ENCODE measurements at places on chromosomes 12 and 14.

- no peak for DNase-seq
These were observed 34.3 kb upstream of the TXNRD1 start for GRCh38 chr12:104181313-104181712.

GRCh38 chr14:99032759-99033158 lies 239.2 kb downstream of the BCL11B start:
- no peak for DNase-seq

GRCh38 chr12:79299447-79300198 lies 391.1 kb downstream of the PAWR start:
- no peak for DNase-seq

DNA sequence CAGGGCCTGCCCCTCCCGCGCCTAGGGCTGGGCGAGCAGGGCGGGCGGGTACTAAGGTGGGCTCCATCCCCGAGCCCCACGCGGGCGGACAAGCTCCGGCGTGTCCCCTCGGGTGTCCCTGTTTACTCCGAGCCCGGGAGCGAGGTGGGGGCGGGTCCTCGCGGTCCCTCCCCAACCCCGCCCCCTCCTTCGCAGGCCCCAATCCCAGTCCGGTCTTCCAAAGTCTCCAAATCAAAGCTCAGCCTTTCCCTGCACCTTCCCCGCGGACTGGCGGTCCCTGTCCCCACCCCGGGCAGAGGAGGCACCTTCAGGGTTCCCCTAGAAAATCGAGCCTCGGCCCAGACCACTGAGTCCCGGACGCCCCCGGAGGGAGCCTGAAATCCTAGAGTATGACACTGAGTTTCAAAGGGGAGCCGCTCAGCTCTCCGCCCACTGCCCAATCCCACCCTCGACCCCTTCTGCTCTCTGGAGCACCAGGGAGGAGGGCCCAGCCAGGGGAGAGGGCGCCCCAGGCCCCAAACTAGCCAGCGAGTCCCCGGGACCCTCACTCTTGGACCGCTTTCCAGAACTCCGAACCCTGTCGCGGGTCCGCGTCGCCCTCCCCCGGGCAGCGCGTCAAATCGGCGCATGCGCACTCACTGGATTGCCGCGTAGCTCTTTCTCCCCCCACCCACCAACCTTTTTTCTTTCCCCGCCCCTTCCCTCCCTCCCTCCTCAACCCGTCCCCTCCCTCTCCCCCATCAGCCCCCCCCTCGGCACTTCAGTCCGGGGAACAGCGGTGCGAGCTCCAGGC lies at the start of gene LRP1:
Gene LRP1, plus strand, starts transcription at position 758 of the 793 bp plus-strand sequence. CDS start 482 bp downstream, outside the sequence.
- DNase-seq, result peak; percentile 79

- DNase-seq, result peak; percentile 39
These were observed 2.7 kb downstream of the PCNX1 start for GRCh38 chr14:70909733-70910614.

DNA sequence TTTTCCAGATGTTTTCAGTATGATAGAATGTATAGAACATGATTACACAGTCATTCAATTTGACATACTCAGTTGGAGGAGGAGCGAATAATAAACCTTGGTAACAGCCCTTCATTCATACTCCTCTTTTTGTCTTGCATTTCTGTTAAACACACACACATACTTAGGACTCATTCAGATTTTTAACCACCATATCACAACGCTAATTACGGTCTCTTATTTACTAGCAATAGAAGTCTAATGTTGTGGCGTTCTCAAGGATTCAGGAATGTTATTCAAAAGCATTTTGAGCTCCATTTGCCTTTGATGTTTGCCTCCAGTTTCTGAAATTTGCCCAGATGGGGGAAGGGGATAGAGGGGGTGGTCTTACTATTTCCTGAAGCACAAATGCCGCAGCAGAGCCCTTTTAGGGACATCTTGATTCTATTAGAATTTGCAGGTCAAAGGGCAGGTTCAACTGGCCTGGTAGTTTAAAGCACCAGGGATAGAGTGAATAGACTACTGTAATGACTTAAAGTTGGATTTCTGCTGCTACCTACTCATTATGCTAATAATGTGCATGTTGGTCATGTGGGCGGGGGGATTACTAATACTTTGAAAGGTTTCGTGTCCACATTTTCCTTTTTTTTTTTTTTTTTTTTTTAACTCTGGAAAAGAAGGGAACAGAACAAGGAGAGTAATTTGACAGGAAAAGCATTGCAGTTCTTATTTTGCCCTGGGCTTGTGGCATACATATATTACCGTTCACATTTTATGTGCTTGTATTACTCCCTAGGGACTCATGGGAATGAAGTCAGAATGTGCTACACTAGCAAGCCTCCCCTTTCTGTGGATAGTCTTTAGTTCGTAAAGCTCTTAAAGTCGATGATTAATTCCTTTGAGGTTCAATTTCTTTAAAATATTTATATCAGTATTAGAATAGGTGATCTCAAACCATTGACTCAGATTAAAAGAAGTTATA lies 226.8 kb downstream of the FBXL14 start:
- DNase-seq, result no peak

DNA sequence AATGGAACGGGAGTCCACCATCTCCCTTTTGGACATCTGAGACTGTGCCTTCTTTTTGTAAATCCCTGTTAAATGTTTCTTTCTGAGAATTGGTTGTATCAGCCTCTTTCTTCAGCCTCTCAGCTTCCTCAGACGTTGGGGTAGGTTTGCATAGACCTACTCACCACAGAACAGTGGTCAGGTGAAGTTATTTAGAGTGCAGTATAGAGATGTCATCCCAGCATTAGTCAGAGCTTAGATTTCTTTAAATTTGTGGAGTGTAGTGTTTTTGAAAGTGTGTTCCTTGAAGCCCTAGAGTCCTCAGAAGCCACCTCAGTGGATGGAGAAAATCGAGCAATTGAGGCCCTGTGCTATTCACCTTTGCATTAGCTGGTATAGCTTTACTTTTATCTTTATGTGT lies 8.9 kb upstream of the EEA1 start:
- no peak for DNase-seq

DNA sequence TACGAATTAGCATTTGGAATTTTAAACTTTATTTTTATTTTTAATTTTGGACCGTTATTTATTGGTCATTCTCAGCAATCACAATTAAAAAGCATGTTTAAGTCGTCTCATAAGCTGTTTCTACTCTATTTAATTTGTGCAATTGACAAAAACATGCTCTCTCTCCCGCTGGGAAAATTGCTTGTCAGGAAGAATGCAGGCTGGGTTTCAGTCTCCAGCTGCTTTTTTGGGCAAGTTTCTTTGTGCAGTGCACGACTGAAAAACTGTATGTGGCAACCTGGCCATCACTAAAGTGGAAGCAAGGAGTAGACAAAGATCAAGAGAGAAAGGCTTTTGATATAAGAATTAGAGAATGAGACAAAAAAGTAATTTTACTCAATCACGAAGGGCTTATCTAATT lies 941.5 kb upstream of the MDGA2 start:
- no peak for DNase-seq

GRCh38 chr12:21881965-21882364 lies 59.3 kb downstream of the ABCC9 start:
- no peak for DNase-seq

DNA sequence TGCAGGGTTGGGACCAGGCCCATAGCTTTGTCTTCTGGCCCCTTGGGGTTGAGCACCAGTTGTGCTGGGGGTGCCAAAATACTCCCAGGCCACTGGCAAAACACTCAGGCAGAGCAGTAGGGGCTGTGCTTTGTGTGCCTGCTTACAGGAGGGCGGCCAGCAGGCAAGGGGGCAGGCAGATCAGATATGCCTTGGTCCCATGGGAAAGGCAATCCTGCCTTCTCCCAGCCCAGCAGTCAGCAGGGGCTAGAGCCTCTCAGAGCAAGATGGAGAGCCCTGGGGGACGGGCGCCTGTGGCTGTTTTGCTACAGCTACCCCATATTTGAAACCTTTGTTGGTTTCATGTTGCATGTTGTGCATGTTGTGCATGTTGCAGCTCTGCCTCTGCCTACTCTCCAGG lies 36.2 kb upstream of the TMX1 start:
- no peak for DNase-seq

DNA sequence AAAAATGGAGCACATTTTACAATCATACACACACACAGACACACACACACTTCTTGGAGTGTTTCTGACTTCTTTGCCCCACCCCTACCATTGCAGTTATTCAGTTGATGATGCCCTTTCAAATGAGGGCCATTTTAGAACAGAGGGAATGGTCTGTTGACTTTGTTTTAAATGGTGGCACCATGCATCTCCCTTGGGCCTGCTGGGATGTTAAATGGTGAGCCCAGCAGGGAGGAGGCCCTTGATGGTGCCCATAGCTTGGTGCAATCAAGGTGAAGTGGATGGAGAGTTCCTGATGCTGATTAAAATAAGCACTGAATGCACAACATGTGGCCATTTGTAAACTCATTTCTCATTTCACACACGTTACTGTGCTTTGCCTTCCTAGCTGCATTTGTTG lies 13.3 kb downstream of the C12orf75 start:
- DNase-seq, result no peak

DNA sequence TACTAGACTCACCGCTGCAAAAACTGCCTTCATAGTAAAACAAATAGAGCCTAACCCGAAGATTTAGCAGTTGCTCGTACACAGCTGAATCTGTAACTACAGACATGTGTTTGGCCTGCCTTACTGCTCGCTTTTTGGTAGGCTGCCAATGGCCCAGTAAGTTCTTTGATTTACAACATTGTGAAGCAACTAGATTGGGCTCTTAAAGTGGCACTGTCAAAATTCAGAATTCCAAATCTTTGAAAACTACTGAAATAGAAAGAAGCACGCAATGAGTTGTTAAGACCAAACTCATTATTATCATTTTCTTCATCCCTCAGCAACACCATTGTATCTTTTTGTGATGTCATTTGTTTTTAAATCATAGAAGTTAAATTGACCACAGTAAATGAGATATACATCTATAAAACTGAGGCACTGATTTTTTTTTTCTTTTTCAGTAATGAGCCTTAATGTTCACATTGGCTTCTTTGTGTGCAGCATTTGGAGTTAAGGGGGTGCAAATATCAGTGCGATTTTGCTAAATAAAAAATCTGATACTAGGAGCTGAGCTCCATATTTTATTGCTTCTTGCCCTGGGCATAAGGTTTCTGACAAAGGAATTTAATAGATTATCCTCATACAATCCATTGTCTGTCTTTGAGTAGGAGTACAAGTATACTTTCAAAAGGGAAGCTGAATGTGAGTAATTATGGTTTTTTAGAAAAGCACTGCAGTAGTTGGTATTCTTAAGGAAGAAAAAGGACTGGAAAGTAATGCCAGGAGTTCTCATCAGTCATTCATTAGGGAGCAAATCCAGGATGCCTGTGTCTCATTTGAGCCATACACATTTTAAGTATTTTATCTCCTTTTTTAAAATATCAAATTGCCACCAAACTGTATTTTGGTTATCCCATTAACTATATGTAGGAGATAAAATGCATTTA lies 138.5 kb downstream of the KICS2 start:
- DNase-seq, result no peak

DNA sequence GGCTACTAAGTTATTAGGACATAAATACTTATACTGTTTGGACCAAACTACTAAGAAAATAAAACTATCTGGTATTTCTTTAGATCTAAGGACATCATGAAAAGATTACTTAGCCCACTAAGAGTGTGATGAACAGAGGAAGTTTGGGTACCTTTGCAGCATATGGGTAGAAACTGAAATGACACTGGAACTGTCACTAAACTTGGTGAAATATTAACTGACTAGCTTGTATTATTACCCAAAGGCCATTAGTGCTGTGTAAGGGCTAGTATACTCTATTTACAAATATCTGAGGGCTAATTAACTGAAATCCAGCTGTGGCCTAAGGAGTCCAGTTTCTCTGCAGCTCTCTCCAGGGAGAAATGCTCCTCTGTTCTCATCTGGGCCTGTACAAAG lies 45.5 kb downstream of the PAWR start:
- no peak for DNase-seq

DNA sequence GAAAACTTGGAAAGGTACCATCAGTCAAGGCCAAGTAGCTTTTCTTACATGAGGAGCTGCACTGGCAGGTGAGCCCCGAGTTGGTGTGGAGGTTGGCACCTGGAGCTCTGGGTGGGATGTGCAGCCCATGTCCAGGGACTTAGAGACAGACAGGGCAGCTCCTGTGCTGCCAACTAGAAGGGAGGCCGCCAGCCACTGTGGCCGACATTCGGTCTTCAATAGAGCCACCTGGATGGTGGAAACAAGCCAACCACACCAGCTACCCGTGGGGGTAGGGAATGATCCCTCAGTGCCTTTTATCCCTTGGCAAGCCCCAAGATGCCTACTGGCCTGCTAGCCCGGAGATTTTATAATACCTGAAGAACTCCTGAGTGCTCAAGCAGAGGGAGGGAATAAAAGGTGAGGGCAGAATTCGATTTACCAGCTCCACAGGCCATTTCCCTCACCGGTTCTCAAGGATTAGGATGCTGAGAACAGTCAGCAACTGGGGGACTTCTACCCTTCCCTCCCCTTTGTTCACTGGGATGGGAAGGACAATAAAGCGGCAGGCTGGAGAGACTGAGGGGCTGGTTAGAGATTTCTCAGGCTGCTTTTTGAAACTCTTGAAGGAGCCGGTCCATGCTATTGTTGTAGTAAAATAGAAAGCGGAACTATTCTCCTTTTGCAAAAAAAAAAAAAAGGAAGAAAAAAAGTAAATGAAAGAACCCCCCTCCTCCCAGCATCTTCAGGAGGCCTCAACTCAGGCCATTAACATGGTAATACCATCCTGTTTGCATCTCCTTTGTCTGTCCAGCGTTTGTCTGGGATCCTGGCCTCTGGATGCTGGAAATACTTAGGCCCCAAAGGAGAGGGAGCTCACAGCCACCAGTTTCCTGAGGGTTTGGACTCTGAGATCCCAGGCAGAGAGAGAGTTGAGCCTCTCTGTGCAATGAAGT lies 321.6 kb downstream of the ZFP36L1 start:
- DNase-seq, result no peak
